Chondrocyte (in vitro differentiated cells): ENCODE measurements at places on chromosomes 4 and X. TPM values are rescaled to one million over a fixed set of nuclear protein-coding genes. Genes with fewer than 3 reads are reported as not detected.

DNA sequence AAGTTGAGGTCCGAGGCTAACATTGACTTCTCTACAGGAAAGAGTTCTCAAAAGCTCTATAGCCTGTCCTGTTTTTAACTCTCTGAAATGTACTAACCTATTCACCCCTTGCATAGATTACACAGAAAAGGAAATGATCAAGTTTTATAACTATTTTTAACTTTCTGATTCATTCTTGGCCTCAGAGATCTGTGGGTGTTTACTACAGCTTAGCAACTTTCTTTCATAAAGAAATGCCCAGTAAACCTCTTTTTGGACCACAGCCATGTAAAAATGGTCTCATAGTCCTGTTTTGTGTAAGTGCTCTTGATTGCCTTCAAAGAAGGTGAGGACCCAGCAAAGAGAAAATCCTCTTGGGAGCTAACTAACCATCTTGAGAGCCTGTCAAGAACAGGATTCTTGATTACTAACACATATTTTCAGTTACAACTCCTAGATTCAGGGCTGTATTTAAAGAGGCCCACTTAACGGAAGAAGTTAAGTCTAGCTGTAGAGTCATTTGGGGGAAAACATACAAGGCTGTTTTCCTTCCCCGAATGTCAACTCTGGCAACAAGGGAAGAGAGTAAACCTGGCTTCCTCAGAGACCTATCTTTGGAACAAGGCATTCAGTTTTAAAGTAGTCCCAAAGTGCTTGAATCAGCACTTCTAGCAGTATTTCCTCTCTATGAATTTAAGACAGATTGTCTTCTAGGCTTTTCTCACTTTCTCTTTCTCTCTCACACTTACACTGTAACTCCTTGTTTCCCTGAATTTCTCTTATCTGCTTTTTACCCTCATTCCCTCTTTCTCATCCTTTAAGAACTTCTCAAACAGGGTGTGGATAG, 78.2 kb downstream of the IL21 start:
- H3K27ac ChIP-seq = no peak overlapping the region
- no peaks in the 10 kb centered on the region for H3K36me3 ChIP-seq
- DNase-seq = no peak

The F8A1 gene
- total RNA-seq = 22.8 to 34.0 TPM (median 29.6 TPM) in 3 replicates

- no peak overlapping the region for H3K27ac ChIP-seq
- H3K4me3 ChIP-seq = no peak overlapping the region
- no peaks in the 10 kb centered on the region for H3K36me3 ChIP-seq
- H3K27me3 ChIP-seq = no peaks in the 10 kb centered on the region
These were observed 71.7 kb downstream of the FANCB start for GRCh38 chrX:14801136-14801535.

DNA sequence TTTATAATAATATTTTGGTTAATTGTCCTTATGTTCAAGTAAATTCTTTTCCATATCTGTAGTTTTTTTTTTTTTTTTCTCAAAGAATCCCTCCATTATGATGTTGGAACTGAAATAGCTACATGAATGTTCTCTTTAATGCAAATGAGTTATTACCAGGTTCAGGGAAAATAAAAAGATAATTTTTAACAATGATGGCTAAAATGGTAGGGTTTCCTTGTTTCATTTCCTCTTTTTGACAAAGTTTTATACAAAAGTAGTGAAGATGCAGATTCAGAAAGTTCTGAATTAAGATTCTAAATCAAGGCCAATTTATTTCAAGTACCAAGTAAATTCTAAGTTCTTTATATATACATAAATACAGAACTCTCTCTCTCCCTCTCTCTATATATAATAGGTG, 779.0 kb upstream of the INTU start:
- H3K4me3 ChIP-seq = no peak overlapping the region
- peaks cover 31% of the 10 kb centered on the region for H3K4me1 ChIP-seq
- H3K27ac ChIP-seq = no peak overlapping the region
- no peaks in the 10 kb centered on the region for H3K36me3 ChIP-seq

DNA sequence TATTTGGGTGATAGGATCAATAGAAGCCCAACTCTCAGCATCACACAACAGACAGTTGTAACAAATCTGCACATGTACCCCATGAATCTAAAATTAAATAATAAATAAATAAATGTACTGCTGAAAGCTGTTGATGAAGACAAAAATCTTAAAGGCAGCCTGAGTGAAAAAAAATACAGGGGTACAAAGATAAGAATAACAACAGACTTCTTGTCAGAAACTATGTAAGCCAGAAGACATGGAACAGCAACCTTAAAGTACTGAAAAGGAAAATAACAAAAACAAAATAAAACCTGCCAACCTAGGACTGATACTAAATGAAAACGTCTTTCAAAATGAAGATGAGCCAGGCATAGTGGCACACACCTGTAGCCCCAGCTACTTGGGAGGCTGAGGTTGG, 25.0 kb upstream of the PDLIM5 start:
- no peaks in the 10 kb centered on the region for H3K4me1 ChIP-seq
- peaks cover 17% of the 10 kb centered on the region for H3K36me3 ChIP-seq
- no peak overlapping the region for H3K4me3 ChIP-seq
- H3K27ac ChIP-seq = no peak overlapping the region

- H3K27ac ChIP-seq = no peak overlapping the region
- no peaks in the 10 kb centered on the region for H3K36me3 ChIP-seq
- H3K27me3 ChIP-seq = no peaks in the 10 kb centered on the region
These were observed 19.1 kb upstream of the KIAA0232 start for GRCh38 chr4:6763330-6763851.

The SPOCK3 gene
- total RNA-seq = not detected in 3 replicates

- peaks cover 5% of the 10 kb centered on the region for H3K4me1 ChIP-seq
- no peaks in the 10 kb centered on the region for H3K27me3 ChIP-seq
- H3K36me3 ChIP-seq = peaks cover 3% of the 10 kb centered on the region
- no peak for DNase-seq
- H3K4me3 ChIP-seq = no peak overlapping the region
These were observed 22.4 kb downstream of the FAM53A start for GRCh38 chr4:1661695-1662094.

DNA sequence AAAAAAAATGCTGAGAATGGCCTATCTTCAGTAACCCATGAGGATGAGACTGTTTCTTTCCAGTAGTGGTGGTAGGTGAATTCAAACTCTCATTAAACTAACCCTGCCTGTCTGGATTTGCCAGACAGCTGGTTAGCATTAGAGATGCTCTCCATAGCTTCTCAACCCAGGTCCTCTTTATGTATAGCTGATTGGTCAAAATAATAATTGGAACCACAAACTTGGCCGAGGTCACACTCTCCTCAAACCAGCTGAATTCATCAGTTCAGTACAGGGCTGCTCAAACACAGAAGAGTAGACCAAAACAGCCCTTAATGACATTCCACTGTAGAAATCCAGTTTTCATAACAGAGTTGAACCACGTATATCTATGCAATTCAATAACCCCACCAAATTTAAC, 85.3 kb downstream of the HCCS start:
- no peak for DNase-seq
- H3K36me3 ChIP-seq = no peaks in the 10 kb centered on the region
- H3K27ac ChIP-seq = no peak overlapping the region
- peaks cover 6% of the 10 kb centered on the region for H3K4me1 ChIP-seq
- H3K27me3 ChIP-seq = no peaks in the 10 kb centered on the region

The CCSER1 gene
- 0.24 TPM in 1 of 3 replicates, not detected in the others for total RNA-seq

- H3K27me3 ChIP-seq = no peaks in the 10 kb centered on the region
- peaks cover 4% of the 10 kb centered on the region for H3K4me1 ChIP-seq
- no peak for DNase-seq
These were observed 83.0 kb downstream of the EIF4E start for GRCh38 chr4:98845960-98846359.

The RWDD4 gene
- 19.6 to 25.9 TPM (median 21.3 TPM) in 3 replicates for total RNA-seq

DNA sequence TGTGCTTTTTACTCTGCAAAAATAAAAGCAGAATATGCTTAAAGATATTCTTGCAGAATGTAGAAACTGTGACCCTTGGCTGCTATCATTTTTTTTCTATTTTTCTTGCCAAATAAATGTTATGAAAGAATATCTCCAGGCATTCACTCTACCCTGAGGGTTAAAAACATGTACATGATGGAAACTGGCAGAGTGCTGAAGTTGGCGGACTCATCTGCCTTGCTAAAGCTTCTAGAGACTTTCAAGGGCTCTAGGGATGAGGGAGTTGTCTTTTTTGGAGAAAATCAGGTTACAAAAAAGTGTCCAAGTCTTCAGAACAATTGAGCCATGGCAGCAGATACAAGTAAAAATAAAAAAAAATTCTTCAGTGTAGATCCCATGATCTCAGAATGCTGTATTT, 40.5 kb upstream of the NRK start:
- no peak overlapping the region for H3K4me3 ChIP-seq
- H3K27me3 ChIP-seq = no peaks in the 10 kb centered on the region
- no peak overlapping the region for H3K27ac ChIP-seq
- no peak for DNase-seq
- H3K4me1 ChIP-seq = peaks cover 22% of the 10 kb centered on the region

The BCORL1 gene
- 19.7 to 20.6 TPM (median 20.0 TPM) in 3 replicates for total RNA-seq

DNA sequence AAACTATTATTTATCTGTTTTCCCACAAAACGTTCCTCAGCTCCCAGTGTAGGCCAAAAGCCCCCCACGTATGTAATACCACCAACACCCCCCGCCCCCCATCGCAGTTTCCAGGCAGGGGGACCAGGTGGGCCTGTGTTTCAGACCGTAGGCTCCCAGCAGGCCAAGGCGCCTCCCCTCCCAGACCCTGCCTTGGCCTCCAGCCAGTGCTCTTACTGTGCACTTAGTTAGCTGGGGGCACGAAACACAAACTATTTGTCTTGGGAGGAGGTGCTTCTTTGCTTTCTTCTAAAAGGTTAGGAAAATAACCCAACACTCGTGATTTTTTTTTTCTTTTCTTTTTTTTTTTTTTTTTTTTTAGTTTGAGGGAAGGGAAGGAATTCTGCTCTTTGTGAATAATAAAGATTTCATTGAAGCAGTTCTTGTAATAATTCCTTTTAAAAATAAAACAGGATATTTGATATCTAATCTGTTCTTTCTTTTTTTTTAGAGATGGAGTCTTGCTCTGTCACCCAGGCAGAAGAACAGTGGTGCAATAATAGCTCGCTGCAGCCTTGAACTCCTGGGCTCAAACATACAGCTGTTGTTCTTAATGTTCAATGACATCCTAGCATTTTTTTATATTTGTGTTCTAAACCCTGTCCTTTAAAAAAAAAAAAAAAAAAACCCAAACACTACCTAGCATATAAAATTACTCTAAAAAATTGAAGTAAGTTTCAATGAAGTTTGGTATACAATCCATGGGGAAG, 83.0 kb upstream of the CLDN34 start:
- no peak overlapping the region for H3K27ac ChIP-seq
- H3K27me3 ChIP-seq = no peaks in the 10 kb centered on the region
- no peak overlapping the region for H3K4me3 ChIP-seq
- H3K4me1 ChIP-seq = peaks cover 7% of the 10 kb centered on the region
- DNase-seq = no peak

DNA sequence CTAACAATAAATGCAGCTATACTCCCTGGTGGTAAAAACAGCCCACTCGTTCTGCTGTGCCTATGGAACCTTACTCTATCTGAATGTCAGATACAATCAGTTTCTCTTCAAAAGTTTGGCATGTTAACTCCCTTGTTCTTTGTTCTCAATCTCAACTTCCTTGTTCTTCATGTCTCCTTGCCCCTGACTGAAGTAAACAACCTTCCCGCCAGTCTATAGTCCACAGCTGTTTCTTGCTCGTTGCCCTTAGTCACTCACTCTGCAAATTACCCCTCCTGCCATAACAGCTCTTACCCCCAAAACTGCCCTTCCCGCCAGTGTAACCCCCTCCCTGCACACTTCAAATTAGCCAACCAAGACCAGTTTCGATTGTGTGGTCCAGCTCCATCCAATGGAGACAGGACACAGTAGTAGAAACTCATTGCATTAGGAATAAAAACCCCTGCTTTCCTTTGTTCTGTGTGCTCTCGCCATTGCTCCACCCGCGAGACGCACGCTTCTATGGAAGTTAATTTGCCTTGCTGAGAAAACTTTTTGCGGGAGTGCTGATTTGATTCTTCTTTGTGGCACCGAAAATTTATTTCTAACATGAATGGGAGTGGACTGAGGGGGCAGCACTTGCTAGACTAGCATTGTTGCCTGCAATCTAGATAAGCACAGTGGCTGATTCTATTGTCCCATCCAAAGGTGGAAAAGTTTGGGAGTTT, 7.1 kb upstream of the GPR82 start:
- H3K4me3 ChIP-seq = no peak overlapping the region
- no peak for DNase-seq
- H3K27me3 ChIP-seq = no peaks in the 10 kb centered on the region
- H3K36me3 ChIP-seq = peaks cover 10% of the 10 kb centered on the region

The TRPC3 gene
- 0.20 to 0.39 TPM in 2 of 3 replicates, not detected in the other for total RNA-seq

GRCh38 chr4:153296040-153296823, 48.3 kb upstream of the MND1 start:
- peaks cover 27% of the 10 kb centered on the region for H3K36me3 ChIP-seq
- H3K4me1 ChIP-seq = peaks cover 9% of the 10 kb centered on the region
- DNase-seq = no peak
- no peak overlapping the region for H3K4me3 ChIP-seq

GRCh38 chr4:140174543-140174942, 20.6 kb upstream of the MAML3 start:
- no peak for DNase-seq
- H3K4me3 ChIP-seq = no peak overlapping the region
- no peak overlapping the region for H3K27ac ChIP-seq
- no peaks in the 10 kb centered on the region for H3K27me3 ChIP-seq
- no peaks in the 10 kb centered on the region for H3K36me3 ChIP-seq

DNA sequence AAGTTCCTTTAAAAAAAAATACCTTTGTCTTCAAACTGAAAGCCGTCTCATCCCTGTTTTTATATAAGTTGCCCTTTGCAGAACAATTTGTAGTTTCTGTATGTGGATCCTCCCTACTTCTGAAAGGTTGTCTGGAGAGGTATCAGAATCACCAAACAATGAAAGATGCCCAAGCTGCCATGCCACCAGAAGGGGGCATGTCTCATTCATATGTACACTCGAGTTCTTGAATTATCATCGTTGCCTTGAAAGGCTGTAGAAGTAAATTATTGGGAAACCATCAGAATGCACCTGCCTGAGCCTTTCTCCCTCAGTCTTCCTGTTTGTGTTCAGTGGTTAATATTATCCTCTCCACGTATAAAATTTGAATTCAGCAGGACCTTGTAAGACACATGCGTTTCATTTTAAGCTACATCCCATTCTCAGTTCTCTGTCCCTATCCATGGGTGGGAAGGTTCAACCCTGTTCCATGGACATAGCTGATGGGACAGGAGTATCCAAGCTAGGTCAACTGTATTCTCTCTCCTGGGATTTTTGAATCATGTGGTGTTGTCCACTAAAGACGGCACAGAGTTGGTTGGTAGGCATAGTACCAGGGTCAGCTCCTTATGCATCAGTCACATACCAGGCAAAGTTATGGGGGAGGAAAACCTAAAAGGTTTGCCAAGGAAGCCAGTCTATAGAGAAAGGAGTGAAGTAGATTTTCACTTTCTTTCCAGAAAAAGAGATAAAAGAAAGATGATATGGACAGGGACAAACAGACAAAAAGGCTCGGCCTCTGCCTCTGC, 24.0 kb downstream of the GALNT7 start:
- no peaks in the 10 kb centered on the region for H3K36me3 ChIP-seq
- no peak overlapping the region for H3K27ac ChIP-seq
- no peak for DNase-seq
- no peak overlapping the region for H3K4me3 ChIP-seq
